Fibroblast of skin of right quadriceps (primary cell): ENCODE measurements at places on chromosomes 5 and 9.

GRCh38 chr9:130688072-130688471 is 5.5 kb upstream of the EXOSC2 start:
- DNase-seq = no peak

DNA sequence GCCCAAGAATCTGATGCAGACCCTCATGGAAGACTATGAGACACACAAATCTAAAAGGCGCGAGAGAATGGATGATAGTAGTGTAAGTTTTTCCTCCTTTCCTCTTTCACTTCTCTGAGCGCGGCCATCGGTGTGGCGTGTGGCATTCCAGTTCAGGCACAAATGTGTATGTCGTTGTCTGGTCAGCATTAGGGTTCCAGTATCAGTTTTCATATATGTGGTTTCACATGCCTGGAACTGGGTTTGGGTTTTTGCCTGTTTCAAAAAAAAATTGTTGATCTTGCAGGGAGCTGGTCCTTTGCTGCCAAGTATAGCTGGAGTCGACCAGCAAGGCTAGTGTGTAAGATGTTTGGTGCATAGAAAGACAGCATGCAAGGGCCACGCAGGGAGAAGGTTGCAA is 51.5 kb downstream of the C9orf152 start:
- DNase-seq = no peak

DNA sequence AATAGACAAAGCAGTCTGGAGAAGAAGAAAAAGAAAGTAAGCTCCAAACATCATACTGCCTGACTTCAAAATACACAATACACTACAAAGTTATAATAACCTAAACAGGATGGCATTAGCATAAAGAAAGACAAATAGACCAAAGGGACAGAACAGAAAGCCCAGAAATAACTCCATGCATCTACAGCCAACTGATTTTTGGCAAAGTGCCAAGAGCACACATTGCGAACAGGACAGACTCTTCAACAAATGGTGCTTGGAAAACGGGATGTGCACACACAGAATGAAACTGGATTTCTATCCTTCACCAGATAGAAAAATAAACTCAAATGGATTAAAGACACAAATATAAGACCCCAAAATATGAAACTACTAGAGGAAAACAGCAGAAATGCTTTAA is 66.6 kb upstream of the SPATA31E1 start:
- DNase-seq = peak; percentile 11

DNA sequence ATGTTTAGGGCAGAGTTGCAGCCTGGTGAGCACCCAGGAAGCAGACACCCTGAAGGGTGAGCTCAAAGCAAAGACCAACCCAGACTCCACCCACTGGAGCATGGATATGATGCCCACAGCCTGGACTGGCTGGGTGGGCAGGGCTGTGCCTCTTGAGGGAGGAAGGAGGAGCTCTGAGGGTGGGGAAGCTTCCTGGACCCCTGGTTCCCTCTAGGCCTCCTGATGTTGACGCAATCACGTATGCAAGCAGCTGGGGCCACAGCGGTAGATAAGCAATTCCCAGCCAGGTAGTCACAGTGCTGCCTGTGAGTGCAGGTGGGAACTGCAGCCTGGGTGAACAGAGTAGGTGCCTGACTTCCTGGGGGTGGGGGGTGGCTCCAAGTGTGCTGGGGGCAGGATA is 271.5 kb downstream of the CDK5RAP2 start:
- DNase-seq = no peak

GRCh38 chr5:1037123-1037670 is 28.6 kb downstream of the NKD2 start:
- no peak for DNase-seq

GRCh38 chr5:148682058-148683026 is 28.0 kb upstream of the HTR4 start:
- DNase-seq = no peak

DNA sequence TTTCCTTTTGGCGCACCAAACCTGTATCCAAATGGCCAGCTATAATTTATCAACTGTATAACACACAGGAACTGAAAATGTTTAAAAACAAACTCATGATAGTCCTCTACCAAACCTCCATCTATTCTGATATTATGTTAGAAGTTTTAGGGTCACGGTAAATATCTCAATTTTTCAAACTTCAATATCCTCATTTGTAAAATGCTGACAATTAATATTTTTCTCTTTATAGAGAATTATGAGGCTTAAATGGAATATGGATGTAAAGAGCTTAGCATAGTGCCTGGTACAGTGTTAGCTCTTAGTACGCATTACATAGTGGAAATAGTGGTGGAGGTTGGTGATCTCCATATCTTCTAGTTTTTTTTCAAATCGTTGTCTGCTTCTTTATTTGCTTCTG is 917.6 kb downstream of the TLE4 start:
- DNase-seq = no peak

DNA sequence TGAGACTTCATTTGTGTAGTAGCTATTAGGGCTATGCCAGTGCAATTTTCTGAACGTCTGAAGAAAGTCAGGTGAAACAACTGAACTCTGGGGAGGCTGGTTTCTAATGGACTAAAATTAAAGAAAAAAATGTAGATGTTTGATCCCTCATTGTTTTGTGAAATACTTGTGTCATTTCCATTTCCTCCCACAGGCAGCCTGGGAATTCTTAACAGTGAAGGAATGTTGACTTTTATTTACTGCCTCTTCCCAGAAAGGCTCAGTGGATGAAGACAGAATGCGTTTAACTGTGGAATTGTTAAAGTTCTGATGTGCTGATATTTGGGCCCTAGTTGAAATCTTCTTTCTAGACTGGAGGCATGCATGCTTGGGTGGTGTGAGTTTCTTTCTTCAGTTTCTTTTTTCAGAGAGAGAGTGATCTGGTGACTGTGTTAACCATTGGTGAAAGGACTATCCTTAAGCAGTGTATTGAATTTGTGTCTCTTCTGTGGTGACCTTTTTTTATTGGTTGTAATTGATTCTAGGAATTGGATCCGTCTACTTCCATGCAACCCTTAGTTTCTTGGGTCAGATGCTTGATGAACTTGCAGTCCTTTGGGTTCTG is 15.5 kb downstream of the ACER2 start:
- peak; percentile 23 for DNase-seq

DNA sequence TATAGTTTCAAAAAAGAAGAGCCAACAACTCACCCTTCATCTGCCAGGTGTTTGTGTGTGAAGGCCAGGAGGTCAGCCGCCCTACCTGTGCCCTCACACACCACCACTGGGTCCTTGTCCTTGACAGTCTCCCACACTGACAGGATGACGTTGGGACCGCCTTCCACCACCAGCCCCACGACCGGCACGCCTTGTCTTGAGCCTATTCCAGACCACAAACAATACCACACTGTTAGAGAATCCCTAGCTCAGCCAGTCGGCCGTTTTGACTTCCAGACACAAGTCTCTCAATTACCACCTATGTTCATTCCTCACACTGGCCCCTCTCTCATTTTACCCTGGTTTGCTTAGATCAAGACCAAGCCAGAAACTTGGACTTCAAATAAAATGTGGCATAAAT is 66.1 kb downstream of the TRPM6 start:
- no peak for DNase-seq

DNA sequence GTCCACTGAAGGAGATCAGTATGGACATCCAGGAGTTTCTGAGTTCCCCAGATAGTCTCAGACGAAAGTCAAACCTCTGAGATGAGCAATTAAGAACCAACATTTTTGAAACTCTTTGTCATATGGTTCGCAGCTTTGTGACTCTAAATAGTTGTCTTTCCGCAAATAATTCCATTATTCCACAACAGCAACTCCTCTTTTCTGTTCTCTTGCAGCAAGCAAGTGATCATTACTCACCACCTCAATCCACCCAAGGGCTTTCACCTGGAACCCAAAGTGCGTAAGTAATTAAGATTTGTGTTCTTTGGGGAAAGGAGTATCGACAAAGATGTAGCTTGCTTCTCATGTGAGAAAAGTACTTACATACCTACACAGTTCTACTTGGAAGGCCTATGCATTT is 15.6 kb downstream of the MTX3 start:
- DNase-seq = peak; percentile 11

GRCh38 chr5:75545131-75545530 is 33.4 kb downstream of the POLK start:
- DNase-seq = no peak

- no peak for DNase-seq
These were observed 150.2 kb upstream of the TRPM3 start for GRCh38 chr9:71271602-71272001.

GRCh38 chr5:123449424-123449974 is 26.3 kb upstream of the CEP120 start:
- no peak for DNase-seq

- no peak for DNase-seq
These were observed 2.1 kb downstream of the REEP5 start for GRCh38 chr5:112919972-112920371.

GRCh38 chr5:116274251-116274650 is 189.4 kb downstream of the COMMD10 start:
- no peak for DNase-seq

DNA sequence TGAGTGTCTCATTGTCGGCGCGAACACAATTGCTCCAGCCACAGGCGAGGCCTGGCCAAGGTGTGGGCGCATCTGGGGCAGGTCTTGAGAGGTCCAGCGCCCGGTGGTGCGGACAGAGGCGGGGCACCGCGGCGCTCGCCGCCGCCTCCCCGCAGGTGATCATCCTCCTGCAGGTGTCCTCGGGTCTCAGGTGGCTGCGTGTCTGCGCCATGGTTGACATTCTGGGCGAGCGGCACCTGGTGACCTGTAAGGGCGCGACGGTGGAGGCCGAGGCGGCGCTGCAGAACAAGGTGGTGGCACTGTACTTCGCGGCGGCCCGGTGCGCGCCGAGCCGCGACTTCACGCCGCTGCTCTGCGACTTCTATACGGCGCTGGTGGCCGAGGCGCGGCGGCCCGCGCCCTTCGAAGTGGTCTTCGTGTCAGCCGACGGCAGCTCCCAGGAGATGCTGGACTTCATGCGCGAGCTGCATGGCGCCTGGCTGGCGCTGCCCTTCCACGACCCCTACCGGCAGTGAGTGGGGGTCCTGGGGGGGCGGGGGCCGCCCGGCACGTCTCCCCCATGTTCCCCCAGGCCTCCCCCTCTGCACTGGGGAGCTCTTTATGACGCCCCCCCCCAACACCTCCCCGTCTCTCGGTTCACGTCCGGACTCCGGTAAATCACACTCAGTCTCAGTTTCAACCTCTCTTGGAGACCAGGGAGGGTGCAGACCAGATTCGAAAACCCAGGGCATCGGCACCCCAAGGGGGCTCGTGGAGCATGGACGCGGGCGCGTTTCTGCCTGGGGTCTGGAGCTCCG is 446 bp downstream of the NXNL2 start:
- no peak for DNase-seq

GRCh38 chr5:180803181-180804128 is 849 bp upstream of the MGAT1 start:
- no peak for DNase-seq

GRCh38 chr5:18438126-18438525 is 803.9 kb downstream of the TAF11L14 start:
- no peak for DNase-seq

DNA sequence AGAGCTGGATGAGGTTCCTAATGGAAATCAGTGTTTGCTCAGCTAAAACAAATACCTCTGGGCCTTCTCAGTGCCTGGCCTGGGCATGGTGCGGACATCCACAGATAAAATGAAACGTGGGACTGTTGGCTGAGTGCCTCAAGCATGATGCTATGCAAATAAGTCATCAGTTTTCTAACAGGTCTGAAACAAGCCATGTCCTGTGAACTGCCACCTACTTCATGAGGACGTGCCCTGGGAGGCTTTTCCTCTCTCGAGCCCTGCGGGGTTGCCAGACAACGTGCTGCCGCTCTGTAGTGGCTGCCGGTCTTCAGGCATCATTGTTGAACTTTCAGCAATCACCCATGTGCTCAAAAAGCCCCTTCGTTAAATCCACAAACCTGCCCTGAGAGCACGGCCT is 240.4 kb upstream of the IRX2 start:
- no peak for DNase-seq

- DNase-seq = no peak
These were observed 28.0 kb downstream of the TBCA start for GRCh38 chr5:77748160-77748559.

DNA sequence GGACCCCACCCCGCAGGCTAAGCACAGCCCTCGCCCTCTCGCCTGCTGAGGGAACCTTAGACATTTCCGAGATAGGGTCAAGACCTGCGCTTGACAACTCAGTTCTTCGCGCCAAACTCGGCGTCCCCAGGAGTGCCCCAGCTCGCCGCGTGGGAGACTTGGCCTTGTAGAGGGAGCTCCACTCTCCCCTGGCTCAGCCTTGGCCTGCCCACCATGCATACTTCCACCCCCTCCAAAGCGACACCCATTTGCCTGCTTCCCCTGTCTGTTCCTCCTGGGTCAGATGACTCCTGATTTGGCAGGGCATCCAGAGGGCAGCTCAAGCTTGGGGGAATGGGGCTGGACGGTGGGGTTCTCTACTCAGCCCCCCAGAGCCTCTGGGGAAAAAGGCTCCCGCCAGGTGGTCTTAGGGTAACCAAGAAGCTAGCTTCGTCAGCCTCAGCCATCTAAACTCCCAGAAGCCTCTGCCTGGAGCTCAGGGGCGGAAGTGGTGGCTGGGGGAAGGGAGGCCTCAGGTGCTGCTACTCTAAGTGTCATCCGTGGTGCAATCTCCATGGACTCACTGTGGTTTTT is 560 bp downstream of the DOCK2 start:
- no peak for DNase-seq

- DNase-seq = no peak
These were observed 1902.2 kb upstream of the C9orf72 start for GRCh38 chr9:29475471-29475870.

- no peak for DNase-seq
These were observed 214.0 kb upstream of the ADRA1B start for GRCh38 chr5:159702301-159702700.

GRCh38 chr5:5612096-5612495 is 189.6 kb downstream of the ICE1 start:
- DNase-seq = no peak

DNA sequence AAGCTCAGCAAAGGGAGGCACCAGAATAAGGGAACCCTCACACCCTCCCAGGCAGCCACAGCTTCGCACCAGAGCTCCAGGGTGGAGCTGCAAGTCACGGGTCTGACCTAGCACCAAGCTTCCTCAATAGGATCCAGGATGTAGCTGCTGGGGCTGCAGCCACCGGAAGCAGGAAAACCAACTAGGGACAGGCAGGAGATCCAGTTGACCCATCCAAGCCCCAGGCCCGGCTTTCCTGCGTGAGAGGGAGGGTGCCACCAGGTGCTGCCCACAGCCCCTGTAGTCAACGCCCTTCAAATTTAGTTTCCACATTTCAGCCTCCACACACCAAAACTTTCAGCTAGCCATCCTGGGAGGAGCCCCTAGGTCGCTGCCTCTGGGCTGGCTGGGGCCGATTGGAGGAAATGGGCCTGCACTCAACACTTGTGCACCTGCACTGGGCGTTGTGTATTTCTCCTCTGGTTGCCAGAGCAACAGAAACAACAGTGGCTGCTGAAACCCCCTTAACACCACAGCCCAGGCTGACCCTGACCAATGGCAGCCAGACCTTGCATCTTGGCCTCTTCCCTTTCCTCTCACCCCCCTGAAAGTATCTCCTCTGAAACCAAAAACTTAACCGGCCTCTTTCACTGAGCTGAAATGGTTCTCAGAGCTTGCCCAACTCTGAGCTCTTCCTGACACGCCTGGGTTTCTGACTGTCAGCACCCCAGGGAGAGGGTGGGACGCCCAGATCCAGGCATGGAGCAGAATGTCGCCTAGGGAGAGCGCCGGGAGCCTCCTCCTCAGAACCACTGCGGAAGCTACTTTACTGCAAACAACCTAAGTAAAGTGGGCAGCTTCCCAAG is 226.5 kb upstream of the MAP3K1 start:
- DNase-seq = no peak
